ENCODE measurements at places on chromosomes 7 and 10. TPM values are rescaled to one million over a fixed set of nuclear protein-coding genes. Genes with fewer than 3 reads are reported as not detected.

DNA sequence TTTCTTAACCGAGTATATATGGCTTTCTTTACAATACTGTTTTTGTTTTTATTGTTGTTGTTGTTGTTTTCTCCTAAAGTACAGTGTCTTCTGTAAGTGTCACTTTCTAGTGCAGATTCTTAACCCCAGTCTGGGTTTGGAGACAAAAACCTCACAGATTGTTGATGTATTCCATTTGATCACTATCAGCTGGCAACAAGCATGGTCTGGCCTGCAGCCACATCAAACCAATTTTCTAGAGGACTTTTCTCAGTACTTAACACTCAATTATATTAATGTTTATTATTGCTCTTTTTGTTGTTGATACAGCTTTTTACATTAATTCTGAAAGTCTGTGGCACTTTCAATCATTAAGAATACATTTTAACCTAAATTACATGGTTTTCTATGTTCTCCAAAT lies 17.1 kb downstream of the LRRN3 start:
- DNase-seq: no peak

DNA sequence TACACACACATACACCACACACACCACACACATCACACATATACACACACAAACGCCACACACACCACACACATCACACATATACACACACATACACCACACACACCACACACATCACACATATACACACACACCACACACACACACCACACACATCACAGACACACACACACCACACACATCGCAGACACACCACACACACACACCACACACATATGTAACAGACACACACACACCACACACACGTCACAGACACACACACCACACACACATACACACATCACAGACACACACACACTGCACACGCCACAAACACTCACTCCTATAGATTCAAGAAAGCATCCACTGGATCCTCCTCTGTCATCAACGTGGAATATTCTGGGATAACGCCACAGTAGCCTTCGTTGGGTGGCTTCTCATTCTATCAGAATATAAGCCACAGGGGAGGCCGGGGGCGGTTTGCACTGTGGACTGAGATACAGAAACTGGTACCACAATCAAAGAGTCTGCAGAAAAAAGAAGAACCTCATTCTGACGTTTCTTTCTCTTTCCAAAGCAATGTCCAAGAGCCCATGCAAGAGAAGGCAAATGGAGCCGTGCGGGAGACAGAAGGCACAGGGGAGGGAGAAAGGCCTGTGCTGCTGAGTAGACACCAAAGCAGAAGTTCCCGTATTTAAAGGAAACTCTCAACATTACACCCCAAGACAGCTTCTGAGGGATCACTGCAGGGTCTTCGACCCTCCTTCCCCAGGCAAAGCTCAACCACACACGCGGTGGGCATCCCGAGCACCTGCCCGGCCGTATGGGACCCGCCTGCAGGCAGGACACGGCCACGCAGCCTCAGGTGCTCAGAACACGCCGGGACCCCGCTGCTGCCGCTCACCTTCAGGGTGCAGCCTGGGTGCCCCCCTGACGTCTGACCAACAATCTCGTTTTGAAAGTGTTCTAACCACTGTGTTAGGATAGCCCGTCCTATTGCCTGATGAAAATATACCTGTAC lies 321.2 kb downstream of the DNAJB6 start:
- no peak for DNase-seq

GRCh38 chr7:80954191-80954590 lies 35.3 kb upstream of the SEMA3C start:
- DNase-seq: peak; percentile 90

- no peak for DNase-seq
Observed at GRCh38 chr10:27612551-27613035, 108.5 kb downstream of the RAB18 start.

- no peak for DNase-seq
Observed at GRCh38 chr10:74238031-74238431, 87.0 kb downstream of the ADK start.

- no peak for DNase-seq
Observed at GRCh38 chr7:45713669-45714520, 139.7 kb downstream of the ADCY1 start.

GRCh38 chr10:5484205-5484604 lies 15.2 kb downstream of the CALML5 start:
- DNase-seq: peak; percentile 16

DNA sequence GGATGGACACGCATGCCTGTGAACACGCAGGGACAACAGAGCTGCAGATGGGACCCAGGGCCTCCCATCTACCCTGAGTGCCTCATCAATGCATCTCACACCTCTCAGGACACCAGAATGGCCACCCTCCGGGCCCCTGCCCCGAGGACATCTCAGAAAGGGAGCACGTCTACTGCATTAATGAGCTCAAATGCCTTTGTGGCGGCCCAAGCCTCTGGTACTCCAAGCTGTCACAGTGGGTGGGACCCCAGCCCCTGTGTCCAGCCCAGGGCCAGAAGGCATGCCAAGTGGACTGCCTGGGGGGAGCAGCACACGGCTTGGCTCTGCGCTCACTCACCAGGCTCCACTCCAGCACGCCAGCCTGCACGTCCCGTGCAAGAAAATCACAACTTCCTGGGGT lies 52.0 kb downstream of the TCERG1L start:
- DNase-seq: no peak

- peak; percentile 93 for DNase-seq
Observed at GRCh38 chr10:27240212-27241009, at the start of gene ACBD5. Gene ACBD5, minus strand, starts transcription at chr10:27240797. Its CDS starts 109 bp downstream, at chr10:27240688.

DNA sequence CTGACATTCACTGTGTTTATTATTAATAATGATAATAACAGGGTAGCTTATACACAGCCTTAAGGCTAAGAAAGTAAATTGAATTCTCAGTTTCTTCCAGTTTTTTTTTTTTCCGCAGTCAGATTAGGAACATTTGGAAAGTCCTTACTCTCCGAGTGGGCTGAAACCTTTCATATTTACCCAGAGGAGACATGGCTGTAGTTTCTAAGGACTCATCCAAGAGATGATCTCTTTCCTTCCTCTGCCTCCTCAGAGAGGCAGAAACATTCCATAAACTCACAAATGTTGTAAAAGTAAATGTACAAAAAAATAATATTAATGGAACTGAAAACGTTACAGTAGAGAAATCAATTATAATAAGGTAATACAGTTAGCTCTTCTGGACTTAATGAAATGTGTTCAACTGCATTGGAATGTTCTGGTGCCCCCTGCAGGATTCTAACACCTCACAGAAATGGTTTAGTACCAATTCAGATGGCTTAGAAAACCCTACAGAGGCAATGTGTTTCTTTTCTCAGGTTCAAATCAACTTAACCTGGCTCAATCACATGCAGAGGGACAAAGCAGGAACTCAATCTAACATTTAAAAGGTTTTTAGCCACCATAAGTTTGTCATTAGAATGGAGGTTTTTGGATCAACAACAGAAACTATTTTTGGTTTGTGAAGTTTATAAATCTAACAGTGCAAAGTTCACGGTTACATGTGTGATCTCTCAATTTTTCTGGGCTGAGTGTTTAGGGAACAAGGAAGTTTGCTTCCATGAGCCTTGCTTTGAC lies 71.7 kb downstream of the ICA1 start:
- DNase-seq: peak; percentile 81

- no peak for DNase-seq
Observed at GRCh38 chr7:15752377-15752776, 65.9 kb upstream of the MEOX2 start.

- DNase-seq: peak; percentile 72
Observed at GRCh38 chr10:103451091-103451813, 918 bp downstream of the CALHM2 start.

DNA sequence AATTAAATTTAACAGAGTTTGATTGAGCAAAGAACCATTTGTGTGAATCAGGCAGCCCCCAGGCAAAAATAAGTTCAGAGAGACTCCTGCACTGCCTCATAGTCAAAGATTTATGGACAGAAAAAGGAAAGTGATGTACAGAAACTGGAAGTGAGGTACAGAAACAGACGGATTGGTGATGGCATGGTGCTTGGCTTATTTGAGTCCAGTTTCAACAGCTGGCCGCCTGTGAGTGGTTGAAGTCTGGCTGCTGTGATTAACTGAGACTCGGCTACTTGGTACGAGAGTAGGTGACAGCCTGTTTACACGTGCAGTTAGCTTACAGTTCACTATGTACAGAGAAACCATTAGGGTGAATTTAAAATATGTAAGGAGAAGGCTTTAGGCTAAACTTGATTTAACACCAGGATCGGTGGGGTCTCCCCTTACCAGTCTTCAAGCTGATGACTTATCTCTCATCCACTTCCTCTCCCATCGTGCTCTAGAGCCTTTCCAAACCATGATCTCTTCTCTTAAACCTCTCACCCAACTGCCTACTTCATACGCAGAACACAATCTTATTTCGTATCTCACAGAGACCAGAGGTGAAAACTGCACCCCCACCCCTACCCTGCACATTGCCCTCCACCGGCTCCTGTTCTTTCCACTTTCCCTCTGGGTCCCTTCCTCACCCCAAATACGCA lies 5.0 kb upstream of the MSMB start:
- DNase-seq: peak; percentile 58

- no peak for DNase-seq
Observed at GRCh38 chr7:109772161-109772560, 1202.5 kb downstream of the DNAJB9 start.

DNA sequence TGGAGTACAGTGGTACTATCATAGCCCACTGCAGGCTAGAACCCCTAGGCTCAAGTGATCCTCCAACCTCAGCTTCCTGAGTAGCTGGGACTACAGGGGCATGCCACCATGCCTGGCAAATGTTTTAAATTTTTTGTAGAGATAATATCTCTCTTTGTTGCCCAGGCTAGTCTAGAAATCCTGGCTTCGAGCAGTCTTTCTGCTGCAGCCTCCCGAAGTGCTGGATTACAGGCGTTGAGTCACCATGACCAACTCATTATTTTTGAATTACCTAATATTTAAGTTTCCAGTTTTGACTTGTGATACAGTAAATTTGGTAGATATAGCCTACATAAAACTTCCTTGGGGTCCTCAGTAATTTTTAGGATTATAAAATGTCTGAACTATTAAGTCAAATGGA lies 74.1 kb downstream of the RUNDC3B start:
- peak; percentile 6 for DNase-seq

Gene TMEM270
- not detected for total RNA-seq
